GM12878 (cell line): ENCODE measurements at places on chromosomes 2 and 18. TPM values are rescaled to one million over a fixed set of nuclear protein-coding genes. Genes with fewer than 3 reads are reported as not detected.
A peak's percentile ranks its signal among the peaks of the same experiment; 100 is the strongest.

The LHCGR gene
- total RNA-seq: 0.11 TPM in 1 of 2 replicates, not detected in the other

The NBEAL1 gene
- total RNA-seq: 6.6 and 10.0 TPM in 2 replicates

The ZSWIM2 gene
- total RNA-seq: not detected in 2 replicates

The UGT1A5 gene
- total RNA-seq: not detected in 2 replicates

The AMER3 gene
- not detected in 2 replicates for total RNA-seq

GRCh38 chr2:126975671-126976655 lies 77.3 kb downstream of the TEX51 start:
- H3K4me1 ChIP-seq: no peaks in the 10 kb centered on the region
- H3K36me3 ChIP-seq: no peaks in the 10 kb centered on the region
- DNase-seq: no peak
- no peaks in the 10 kb centered on the region; the same call in 1 of the 2 replicates for H3K27me3 ChIP-seq
- no peak overlapping the region for H3K27ac ChIP-seq

- no peaks in the 10 kb centered on the region for H3K36me3 ChIP-seq
- no peaks in the 10 kb centered on the region for H3K4me1 ChIP-seq
- DNase-seq: no peak
- H3K27ac ChIP-seq: no peak overlapping the region
Measured at GRCh38 chr2:172726172-172726735, 9.4 kb upstream of the RAPGEF4 start.

DNA sequence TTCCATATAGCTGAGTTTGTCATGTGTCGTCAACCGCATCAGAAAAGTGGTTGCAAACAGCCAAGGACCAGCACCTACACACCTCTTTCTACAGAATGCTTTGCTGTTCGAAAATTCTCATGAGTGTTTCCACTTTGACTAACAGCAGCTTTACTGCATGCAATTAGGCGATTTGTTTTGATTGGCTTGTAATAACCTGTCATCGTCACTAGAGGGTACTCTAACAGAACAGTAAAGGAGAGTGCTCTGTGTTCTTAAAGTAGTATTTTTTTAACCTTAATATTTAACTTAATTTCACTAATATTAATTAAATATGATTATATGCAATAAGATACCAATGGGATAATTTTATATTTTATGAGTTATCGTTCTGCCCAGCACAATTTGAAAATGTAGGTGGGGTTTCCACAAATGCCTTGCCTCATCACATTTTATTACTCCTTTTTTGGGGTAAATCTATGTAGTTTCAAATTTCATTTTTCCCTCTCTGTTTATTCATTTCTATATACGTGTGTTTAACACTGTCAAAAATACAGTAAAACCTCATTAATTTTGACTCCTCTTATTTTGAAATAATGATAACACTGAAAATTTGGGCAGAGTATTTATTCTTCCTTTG lies 502.2 kb downstream of the NRXN1 start:
- no peaks in the 10 kb centered on the region for H3K4me1 ChIP-seq
- no peaks in the 10 kb centered on the region for H3K27me3 ChIP-seq
- H3K36me3 ChIP-seq: no peaks in the 10 kb centered on the region
- H3K27ac ChIP-seq: no peak overlapping the region

DNA sequence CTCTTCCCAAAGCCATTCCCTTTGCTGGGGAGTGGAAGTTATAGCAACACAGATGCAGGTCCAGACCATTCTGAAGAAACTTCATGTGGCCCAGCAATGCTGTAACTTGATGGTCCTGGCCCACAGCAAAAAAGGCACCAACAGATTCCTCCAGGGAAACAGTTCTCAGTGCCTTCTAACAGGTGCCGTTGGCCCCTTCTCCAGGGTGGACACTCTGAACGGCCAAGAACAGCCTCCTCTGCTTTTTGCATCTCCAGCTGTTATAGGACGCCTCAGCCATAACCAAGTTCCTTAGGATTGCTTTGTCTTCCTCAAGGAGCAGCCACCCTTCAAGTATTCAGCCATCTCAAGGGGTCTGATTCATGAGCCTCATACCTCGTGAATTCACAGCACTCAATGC lies 38.0 kb downstream of the MARCO start:
- H3K4me3 ChIP-seq: no peak overlapping the region

DNA sequence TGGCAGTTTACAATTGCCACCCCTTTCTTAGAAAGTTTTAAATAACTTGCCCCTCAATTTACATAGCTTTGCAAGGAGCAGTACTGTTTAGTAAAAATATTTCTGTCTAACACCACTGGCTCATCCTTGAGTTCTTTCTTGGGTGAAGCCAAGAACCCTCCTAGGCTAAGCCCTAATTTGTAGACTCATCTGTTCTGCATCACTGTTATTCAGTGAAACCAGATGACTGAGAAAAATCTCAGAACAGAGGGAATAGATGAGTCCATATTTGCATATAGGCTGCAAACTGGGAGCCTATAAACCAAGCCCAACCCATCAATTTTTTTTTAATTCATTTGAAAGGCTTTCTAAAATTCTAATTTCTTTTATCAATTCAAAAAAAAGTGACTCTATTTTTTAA lies 161.4 kb upstream of the TFPI start:
- DNase-seq: no peak
- H3K27me3 ChIP-seq: no peaks in the 10 kb centered on the region
- no peaks in the 10 kb centered on the region for H3K4me1 ChIP-seq
- H3K4me3 ChIP-seq: no peak overlapping the region

DNA sequence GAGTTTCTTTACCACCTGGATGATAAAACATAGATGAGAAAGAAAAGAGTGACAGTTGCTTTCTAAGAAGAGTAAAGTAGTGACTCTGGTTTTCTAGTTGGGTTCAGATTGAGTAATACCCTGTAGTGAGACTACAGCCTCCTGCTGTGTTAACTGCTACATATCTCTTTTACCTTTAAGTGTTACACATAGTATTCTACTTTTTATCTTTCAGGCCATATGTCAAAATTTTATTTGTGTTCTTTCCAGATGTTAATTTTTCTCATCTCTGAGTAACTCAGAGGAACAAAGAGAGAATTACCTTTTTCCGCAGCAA lies 348.2 kb downstream of the CTNNA2 start:
- H3K4me3 ChIP-seq: no peak overlapping the region
- DNase-seq: no peak
- H3K27me3 ChIP-seq: no peaks in the 10 kb centered on the region
- H3K27ac ChIP-seq: no peak overlapping the region
- no peaks in the 10 kb centered on the region for H3K4me1 ChIP-seq

GRCh38 chr2:224211791-224212190 lies 172.7 kb upstream of the SERPINE2 start:
- no peak for DNase-seq
- no peak overlapping the region for H3K4me3 ChIP-seq
- H3K27me3 ChIP-seq: no peaks in the 10 kb centered on the region; the same call in 1 of the 2 replicates
- no peak overlapping the region for H3K27ac ChIP-seq
- no peaks in the 10 kb centered on the region for H3K4me1 ChIP-seq

- H3K27ac ChIP-seq: no peak overlapping the region
- no peaks in the 10 kb centered on the region for H3K27me3 ChIP-seq
- no peak overlapping the region for H3K4me3 ChIP-seq
- H3K4me1 ChIP-seq: no peaks in the 10 kb centered on the region
Measured at GRCh38 chr2:216242365-216242764, 129.9 kb downstream of the MARCHF4 start.

DNA sequence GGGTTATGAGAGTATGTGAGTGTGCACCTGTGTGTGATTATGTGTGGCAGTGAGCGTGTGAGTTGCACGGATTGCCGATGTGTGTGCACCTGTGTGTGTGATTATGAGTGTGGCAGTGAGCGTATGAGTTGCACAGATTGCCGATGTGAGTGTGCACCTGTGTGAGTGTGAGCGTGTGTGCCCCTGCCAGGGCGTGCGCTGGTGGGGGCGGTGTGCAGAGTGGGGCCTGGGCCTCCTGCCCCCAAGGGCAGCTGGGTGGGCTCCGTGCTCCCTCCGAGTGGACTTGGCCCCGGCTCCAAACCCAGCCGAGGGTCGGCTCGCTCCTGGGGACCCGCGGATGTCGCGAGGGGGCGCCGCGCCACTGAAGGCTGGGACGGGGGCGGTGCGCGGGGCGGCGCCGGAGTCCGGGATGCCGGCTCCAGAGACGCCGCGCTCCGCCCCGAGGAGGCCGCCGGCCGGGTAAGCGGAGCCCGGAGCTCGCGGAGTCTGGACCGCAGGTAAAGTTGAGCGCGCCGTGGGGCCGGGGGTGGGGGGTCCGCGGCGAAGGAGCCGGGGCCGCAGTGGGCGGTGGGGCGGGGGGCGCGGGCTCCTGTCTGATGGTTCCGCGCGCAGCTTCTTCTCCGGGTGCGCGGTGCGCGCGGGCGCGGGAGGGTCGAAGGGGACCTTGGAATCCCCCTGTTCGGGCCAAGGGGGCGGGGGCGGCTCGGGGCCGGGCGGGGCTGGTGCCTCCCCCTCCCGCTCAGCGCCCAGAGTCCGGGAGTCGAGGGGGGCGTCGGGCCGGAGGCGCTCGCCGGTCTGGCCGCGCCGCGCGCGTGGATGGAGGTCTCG lies at the start of gene KCNG2:
TSS of gene KCNG2 (plus strand) at position 421 of the 828 bp plus-strand sequence. CDS start 65,730 bp downstream, outside the sequence.
- H3K27me3 ChIP-seq: peaks cover 4% of the 10 kb centered on the region
- H3K4me3 ChIP-seq: no peak within 1 kb of the TSS
- DNase-seq: no peak
- no peak within 1 kb of the TSS for H3K27ac ChIP-seq
- no peaks in the 10 kb centered on the region for H3K4me1 ChIP-seq

DNA sequence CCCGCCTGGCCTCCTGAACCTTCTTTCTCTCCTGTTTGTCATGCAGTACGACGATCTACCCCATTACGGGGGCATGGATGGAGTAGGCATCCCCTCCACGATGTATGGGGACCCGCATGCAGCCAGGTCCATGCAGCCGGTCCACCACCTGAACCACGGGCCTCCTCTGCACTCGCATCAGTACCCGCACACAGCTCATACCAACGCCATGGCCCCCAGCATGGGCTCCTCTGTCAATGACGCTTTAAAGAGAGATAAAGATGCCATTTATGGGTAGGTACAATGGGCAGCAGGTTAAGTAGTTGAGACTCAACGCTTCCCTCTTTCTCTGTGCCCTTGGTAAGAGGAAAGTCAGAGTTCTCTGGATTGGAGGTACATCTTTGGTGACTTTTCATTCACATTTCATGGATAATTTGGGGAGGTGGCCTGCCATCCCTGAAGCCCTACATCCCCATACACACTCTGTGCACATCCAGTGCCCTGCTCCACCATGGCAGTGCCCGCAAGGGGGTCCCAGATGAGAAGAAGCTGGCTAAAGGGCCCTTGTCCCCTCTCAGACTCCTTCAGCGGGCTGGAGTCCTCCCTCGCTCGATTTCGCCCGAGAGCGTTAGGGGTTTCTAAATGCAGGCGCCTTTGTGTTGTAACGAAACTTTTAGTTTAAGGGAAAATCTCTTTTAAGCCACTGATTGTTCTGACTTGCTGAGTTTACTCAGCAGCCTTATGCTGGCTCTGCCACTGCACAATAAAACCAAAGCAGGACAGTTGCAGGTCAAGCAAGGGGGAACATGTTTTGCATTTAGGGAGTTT lies 3.0 kb downstream of the MEIS1 start:
- no peaks in the 10 kb centered on the region for H3K36me3 ChIP-seq
- no peaks in the 10 kb centered on the region for H3K4me1 ChIP-seq
- no peak for DNase-seq
- peaks cover 34% of the 10 kb centered on the region for H3K27me3 ChIP-seq

- DNase-seq: peak; percentile 79
- no peaks in the 10 kb centered on the region for H3K27me3 ChIP-seq
- H3K4me1 ChIP-seq: peaks cover 33% of the 10 kb centered on the region
Measured at GRCh38 chr2:6353669-6354068, 512.0 kb downstream of the CMPK2 start.

GRCh38 chr2:65420712-65421431 lies 11.5 kb downstream of the SPRED2 start:
- H3K36me3 ChIP-seq: no peaks in the 10 kb centered on the region
- peak overlapping the region; percentile 3; the same call in 1 of the 2 replicates for H3K4me3 ChIP-seq
- H3K4me1 ChIP-seq: peaks cover 28% of the 10 kb centered on the region
- no peaks in the 10 kb centered on the region for H3K27me3 ChIP-seq
- DNase-seq: no peak
- H3K27ac ChIP-seq: peak overlapping the region; percentile 49

DNA sequence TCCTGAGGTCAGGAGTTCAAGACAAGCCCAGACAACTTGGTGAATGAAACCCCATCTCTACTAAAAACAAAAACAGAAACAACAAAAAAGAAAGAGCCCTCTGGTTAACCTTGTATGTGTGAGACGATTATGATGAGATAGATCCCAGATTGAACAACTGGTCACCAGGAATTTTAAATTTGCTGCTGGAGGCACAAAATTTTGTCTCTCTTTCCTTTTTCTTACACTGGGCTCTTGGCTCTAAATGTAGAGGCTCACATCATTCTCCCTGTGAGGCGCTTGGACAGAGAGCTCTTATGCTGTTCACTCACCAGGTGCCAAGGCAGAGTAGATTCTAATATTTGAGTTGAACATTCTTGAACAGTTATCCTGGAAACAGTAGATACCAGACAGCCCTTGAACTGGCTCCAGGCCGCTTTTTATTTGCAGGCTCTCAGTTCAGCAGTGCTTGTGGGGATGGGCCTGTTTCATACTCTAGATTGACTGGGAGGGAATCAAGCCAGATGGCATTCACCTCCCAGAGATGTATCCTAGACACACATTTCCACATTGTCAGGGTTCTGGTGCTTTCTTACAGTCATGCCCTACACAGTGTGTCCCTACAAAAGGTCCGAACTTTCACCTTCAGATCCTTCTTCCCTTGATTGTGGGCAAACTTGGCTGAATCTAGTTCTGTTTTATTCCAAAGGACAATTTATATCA lies 1159.6 kb downstream of the RPIA start:
- no peak for DNase-seq
- no peaks in the 10 kb centered on the region; the same call in 1 of the 2 replicates for H3K27me3 ChIP-seq

GRCh38 chr18:9884532-9885140 lies 1.1 kb upstream of the TXNDC2 start:
- H3K36me3 ChIP-seq: no peaks in the 10 kb centered on the region
- no peak overlapping the region for H3K4me3 ChIP-seq
- DNase-seq: no peak
- no peaks in the 10 kb centered on the region for H3K4me1 ChIP-seq
- no peaks in the 10 kb centered on the region for H3K27me3 ChIP-seq
- H3K27ac ChIP-seq: no peak overlapping the region

- no peaks in the 10 kb centered on the region for H3K4me1 ChIP-seq
- H3K4me3 ChIP-seq: no peak overlapping the region
- no peak for DNase-seq
Measured at GRCh38 chr2:11182951-11183350, 27.7 kb downstream of the SLC66A3 start.

- no peaks in the 10 kb centered on the region; the same call in 1 of the 2 replicates for H3K4me1 ChIP-seq
- no peak overlapping the region for H3K27ac ChIP-seq
- no peak overlapping the region for H3K4me3 ChIP-seq
Measured at GRCh38 chr2:98137196-98137595, 50.2 kb downstream of the VWA3B start.

GRCh38 chr2:120389036-120389391 lies 43.1 kb downstream of the INHBB start:
- no peak overlapping the region for H3K27ac ChIP-seq
- H3K36me3 ChIP-seq: no peaks in the 10 kb centered on the region
- H3K27me3 ChIP-seq: no peaks in the 10 kb centered on the region
- no peak for DNase-seq
- no peak overlapping the region for H3K4me3 ChIP-seq
- H3K4me1 ChIP-seq: no peaks in the 10 kb centered on the region
